Type B pancreatic cell (in vitro differentiated cells): ENCODE measurements at places on chromosomes 12 and 14.

DNA sequence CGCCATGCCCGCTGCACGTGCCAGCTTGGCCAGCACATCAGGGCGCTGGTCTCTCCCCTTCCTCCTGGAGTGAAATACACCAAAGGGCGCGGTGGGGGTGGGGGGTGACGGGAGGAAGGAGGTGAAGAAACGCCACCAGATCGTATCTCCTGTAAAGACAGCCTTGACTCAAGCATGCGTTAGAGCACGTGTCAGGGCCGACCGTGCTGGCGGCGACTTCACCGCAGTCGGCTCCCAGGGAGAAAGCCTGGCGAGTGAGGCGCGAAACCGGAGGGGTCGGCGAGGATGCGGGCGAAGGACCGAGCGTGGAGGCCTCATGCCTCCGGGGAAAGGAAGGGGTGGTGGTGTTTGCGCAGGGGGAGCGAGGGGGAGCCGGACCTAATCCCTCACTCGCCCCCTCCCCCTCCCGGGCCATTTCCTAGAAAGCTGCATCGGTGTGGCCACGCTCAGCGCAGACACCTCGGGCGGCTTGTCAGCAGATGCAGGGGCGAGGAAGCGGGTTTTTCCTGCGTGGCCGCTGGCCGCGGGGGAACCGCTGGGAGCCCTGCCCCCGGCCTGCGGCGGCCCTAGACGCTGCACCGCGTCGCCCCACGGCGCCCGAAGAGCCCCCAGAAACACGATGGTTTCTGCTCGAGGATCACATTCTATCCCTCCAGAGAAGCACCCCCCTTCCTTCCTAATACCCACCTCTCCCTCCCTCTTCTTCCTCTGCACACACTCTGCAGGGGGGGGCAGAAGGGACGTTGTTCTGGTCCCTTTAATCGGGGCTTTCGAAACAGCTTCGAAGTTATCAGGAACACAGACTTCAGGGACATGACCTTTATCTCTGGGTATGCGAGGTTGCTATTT is 914 bp upstream of the CCND2 start:
- DNase-seq: peak; percentile 79

GRCh38 chr12:65858831-65859230 is 34.5 kb downstream of the HMGA2 start:
- no peak for DNase-seq

DNA sequence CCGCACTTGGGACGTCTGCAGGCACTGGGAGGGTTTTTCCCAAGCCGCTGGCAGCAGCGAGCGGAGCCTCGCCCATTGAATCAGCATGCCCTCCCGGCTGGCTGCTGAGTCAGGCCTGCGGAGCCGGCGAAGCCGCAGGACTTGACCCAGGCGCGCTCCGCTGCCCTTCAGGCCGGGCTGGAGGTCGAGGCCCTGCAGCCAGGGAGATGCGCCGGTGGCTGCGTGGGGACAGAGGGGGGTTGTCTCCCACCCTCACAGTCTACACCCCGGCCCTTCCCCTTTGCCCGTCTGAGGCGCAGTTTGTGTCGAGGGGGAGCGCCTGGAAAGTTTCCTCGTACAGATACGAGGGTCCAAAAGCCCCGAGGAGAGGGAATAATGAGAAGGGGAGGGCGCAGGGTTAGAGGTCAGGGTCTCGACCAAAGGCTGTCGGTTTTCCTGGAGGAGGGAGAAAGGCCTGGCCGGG is 759 bp upstream of the KLC1 start:
- DNase-seq: peak; percentile 77

DNA sequence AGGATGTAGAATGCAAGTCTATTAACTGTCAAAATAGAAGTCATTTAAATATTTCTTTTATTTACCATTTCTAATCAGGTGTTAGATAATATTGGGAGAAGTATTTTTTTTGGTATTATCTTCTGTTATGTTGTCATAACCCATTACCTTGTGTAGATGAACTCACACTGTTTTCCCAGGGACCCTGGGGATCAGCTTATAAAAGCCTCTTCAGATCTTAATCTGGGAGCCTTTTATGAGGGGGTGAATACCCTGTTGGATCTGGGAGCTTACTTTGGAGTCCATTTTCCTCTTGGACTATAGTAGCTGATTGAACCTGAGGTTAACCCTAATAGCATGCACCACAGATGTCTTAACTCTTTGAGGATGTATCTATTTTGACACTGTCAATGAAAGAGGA is 176.3 kb upstream of the ATP2B1 start:
- DNase-seq: no peak

- DNase-seq: no peak
These were observed 160.1 kb downstream of the NUAK1 start for GRCh38 chr12:105978686-105979085.

DNA sequence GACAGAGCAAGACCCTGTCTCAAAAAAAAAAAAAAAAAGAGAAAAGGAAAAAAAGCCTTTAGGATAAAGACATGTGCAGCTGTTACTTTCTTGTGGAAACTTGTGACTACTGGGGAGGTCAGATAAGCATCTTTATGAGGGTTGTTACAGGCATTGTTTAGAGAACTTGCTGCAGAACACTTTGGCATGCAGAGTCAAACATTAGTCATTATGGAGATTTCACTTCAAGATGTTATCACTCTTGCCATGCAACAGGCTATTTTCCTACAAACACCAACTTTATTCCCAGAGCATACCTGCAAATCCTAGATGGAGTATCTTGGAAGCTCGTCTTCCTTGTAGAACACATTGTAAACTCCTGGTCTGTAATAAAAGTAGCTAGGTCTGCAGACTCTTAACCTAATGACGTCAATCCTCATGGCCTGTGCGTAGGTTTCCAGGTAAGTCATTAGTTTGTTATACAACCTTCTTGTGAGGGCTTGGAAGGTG is 36.3 kb upstream of the WDR89 start:
- no peak for DNase-seq

DNA sequence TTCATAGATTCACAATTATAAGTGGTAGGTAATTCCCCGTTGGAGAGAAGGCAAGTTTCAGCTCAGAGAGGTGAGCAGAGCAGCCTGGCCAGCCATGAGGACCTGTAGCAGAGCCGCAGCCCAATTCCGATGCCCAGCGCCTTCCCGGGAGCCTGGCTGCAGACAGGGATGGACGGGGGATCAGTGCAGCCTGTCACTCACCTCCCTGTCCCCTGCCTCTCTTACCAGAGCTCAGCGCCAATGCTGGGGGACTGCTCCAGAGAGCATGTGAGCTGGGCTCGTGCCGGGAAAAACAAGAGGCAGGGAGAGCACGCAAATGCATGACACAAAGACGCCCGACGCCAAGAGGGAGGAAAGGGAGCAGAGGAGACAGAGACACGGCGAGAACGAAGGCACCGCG is 231.9 kb downstream of the BCL11B start:
- DNase-seq: no peak

DNA sequence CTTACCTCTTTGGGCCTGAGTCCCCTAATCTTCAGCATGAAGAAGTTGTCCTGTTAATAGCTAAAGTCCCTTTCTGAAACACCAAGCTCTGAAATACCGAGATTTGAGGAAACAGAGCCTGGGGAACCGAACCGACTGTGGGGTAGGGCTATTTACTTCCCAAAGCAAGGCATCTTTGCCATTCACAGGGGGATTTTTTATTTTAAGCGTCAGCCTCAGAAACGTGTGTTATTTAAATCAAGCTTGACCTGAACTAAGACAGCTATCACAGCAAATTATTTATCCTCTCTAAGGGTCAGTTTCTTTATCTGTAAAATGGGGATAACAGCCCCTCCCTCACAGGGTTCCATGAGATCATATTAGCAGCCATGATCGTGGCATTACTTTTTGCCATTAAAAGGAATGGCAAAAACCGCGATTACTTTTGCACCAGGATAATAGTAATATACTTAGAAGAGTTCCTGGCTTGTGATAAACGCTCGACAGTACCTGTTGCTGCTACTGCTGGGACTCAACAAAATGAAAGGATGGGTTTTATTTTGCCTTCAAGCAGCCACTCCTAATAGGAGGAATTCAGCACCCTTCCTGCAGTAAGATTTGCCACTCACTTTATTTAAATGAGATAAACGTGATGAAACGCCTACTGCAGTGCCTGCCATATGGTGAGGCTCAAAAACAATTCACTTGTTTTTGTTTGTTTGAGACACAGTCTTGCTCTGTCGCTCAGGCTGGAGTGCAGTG is 1.3 kb upstream of the CORO1C start:
- DNase-seq: no peak

- no peak for DNase-seq
These were observed 21.2 kb downstream of the BCL7A start for GRCh38 chr12:122042910-122043309.

DNA sequence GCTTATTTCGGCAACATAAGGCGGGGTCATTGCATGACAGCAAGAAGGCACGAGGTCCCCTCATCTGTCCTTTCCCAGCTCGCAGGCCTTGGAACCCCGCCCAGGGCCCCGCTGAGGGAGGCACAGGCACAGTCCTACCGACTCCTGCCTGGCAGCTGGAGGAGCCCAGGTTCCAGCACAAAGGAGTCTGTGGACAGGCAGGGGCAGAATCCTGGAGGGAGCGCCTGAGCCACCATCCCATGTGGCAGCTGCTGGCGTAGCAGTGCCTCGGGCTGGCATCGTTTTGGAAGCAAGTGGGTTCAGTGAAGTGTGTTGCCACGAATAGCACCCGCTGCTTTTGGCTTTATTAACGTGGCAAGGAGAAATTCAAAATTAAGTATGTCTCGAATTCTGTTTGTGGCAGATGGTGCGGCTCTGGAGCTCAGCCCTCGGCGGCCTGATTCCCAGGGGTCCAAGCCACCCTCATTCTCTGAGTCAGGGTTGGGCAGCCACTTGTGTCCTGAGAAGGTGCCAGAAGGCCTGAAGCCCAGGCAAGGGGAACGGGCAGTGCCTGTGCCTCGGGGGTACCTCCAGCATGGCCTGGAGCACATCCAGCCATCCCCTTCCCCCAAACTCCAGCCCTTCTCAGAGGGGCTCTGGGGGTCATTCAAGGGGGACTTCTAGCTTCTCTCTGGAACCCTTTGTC is 35.9 kb downstream of the SLC8B1 start:
- no peak for DNase-seq

DNA sequence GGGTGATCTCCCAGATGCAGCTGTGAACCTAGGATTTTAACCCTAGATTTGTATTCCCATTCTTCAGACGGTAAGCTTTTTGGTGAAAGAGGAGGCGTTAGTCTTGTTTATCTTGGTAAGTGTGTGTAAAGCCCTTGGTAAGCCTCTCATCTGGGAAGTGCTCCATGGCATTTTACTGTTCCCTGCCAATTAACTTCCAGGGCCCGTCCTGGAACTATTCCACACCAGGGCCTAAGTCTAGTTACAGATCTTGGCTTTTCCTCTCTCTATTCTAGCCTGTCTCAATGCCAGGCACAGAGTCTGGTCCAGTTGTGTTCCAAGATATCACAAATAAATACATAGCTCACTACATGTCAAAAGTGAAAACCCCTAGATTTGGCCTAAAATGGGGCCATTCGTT is 42.4 kb downstream of the YEATS4 start:
- no peak for DNase-seq

DNA sequence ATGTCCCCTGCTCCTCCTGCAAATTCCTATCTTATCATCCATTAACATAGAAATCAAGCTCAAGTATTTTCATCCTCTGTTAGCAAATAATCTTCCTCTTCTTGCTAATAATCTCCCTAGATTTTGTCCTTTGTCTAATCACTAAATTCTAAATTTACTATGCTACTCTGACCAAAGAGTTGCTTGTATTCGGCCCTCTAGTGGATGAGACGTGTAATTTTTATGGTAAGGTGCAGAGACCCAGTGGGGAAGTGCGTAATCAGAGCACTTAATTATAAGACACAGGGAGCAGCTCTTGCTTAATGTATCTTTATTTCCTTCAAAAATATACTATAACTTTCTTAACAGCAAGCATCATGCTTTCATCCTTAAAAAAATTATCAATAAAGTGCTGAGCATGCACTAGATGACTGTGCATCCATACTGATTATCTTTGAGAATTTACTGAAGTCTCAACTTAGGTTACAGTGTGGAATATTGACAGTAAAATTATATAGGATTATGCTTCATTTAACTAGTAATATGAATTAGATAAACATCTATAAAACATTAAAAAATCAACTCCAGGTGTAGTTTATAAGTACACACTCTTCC is 212.6 kb downstream of the SLC16A7 start:
- no peak for DNase-seq

GRCh38 chr14:105700622-105701288 is 174.4 kb downstream of the TMEM121 start:
- peak; percentile 32 for DNase-seq

GRCh38 chr12:26499979-26500640 is 304.7 kb downstream of the SSPN start:
- no peak for DNase-seq

DNA sequence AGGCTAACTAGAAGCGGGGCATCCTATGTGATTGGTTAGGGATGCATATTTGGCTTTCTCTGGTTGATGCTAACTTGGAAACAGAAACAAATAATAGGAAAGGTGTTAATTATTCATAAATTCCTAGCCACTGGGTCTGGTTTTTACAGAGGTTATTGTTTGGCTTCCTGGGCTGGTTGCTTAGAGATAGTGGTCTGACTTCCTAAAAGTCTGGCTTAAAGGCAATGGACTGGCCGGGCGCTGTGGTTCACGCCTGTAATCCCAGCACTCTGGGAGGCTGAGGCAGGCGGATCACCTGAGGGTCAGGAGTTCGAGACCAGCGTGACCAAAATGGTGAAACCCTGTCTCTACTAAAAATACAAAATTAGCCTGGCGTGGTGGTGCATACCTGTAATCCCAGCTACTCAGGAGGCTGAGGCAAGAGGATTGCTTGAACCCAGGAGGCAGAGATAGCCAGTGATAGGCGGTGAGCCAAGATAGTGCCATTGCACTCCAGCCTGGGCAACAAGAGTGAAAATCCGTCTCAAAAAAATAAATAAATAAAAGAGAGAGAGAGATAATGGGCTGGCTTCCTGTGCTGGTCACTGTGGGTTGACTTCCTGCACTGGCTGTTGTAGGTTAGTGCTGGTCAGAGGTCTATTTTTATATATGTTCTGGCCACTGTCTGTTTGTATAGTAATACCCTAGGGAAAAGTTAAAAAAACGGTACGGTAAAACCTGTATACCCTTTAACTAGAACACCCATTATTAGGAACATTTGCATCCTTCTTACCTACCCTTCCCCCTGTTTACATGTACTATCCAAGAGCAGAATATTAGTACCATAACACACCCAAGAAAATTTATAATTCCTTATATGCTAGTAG is 24.1 kb downstream of the OR6S1 start:
- no peak for DNase-seq

GRCh38 chr12:26378711-26379110 is 183.3 kb downstream of the SSPN start:
- DNase-seq: no peak

GRCh38 chr14:35682802-35683201 is 126.3 kb downstream of the RALGAPA1 start:
- DNase-seq: no peak

DNA sequence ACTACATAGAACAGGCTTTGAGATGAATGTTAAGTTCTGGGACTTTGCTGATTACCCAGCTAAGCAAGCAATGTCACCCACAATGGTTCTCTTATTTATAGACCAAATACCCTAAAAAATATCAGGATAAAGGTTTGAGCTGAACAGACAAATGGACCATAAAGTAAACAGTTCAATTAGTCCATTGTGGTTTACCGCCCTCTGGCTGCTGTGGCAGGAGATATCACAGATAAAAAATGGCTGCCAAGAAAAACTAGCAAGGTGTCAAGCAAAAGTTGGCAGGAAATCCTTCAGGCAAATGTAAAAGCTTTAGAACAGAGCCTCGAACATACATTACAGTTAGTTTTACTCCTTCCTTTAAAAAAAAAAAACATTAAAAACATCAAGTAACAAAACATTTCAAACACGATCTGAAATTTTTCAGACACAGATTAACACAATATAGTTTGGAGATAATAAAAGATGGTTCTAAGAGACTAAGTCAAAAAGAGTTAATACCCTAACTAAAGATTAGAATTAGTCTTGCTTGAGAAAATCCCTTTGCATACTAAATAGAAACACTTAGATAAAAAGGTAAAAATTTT is 41.3 kb downstream of the MED13L start:
- DNase-seq: no peak

- DNase-seq: no peak
These were observed 2.9 kb downstream of the TMEM121 start for GRCh38 chr14:105529319-105529568.
